Activated effector memory CD4-positive, alpha-beta T cell treated with Interleukin-2 at 50 U/mL for 16 hours (primary cell): ENCODE measurements at places on chromosomes 11 and 22.

- no peak for DNase-seq
Measured at GRCh38 chr11:112617977-112618826, 343.0 kb upstream of the NCAM1 start.

GRCh38 chr11:18000760-18001159 is 12.1 kb downstream of the SERGEF start:
- DNase-seq, result no peak

DNA sequence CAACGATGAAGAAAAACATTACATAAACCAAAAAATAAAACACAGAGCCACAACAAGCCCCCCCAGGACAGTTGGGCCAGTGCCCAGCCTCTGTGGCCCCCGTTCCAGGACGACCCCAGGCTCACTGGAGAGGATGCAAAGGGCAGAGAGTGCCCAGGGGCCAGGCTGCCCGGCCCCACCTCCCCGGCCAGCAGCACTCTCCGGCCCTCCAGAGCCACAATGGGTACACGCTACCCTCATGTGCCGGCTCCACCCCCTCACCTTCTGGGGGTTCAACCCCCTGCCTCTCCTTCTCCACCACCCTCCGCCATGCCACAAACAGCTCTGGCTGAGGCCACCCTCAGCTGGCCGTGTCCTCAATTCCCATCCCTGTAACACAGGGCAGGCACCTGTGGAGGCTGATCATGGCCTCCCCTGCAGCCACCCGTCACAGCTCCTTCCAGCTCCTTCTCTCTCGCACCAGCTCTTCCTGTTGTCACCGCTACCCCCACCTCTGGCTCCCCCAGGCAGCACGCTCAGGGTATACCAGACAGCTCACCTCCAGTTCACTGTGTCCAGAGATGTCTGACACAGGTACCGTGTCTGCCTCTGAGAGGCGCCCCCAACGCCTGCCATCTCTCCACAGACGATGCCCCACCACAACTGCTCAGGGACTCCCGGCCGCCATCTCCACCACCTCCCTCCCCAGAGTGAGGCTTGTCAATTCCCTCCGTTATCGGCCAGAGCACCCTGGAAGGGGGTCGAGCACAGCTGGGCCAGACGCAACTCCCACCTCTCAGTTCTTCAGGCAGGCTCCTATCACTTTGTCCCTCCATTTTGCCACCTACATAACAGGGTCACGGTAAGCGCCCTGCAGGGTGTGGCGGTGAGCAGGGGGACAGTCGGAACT is 30.8 kb upstream of the MOB2 start:
- no peak for DNase-seq

GRCh38 chr11:76265771-76266241 is 59.5 kb upstream of the WNT11 start:
- DNase-seq, result no peak

DNA sequence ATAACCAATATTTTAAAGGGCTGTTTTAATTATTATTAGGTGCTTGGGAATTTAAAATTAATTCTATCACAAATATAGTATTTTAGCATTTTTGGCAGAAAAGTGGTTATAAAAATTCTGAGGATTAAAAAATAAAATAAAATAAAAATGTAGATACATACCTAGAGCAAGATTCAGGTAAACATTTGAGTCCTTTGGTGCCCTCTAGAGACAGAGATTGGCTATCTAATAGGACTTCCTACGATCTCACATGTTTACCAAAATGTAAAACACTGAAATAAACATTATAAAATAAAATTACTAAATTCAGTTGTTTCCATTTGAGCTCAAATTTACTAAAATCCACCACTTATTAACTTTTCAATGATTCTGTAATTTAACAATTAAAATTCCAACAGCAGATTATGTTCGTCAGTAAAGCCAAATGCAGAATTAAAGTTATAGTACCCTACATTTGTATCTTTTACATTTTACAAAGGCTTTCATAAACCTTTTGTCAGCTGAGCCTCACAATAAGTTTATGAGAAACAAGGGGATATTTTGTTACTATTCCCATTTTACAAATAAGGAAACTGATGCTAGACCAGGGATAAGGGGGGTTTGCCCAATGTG is 27.7 kb downstream of the SLC36A4 start:
- DNase-seq, result no peak

DNA sequence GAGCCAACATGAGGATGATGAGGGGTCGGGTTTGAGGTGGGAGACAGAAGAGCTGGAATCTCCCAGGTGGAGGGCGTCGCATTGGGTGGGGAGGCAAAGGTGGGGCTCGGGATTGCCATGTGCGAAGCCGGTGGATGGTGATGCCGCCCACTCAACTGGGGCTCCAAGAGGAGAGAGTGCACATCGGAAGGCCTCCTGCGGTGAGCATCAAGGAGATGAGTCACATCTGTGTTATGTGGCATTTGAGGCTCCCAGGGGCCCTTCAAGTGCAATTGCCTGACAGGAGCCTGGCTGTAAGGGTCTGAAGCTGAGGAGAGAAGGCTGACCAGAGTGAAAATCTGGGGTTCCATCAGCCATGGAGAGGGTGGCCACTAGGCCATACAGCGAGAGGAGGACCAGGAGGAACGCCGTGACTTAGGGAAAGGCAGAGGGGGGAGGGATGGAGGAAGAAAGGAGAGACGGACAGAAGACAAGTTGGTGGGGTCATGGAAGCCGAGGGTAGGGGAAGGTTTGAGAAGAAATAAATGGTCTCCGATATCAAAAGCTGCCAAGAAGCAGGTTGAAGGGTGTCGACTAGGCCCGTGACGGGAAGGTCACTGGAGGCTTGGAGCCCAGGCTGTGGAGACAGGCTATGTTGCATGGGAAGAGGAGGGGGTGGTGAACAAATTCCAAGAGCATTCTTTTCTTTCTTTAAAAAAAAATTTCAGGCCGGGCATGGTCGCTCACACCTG is 21.3 kb downstream of the RASD2 start:
- DNase-seq, result no peak
